ENCODE measurements at places on chromosomes 4 and X.

DNA sequence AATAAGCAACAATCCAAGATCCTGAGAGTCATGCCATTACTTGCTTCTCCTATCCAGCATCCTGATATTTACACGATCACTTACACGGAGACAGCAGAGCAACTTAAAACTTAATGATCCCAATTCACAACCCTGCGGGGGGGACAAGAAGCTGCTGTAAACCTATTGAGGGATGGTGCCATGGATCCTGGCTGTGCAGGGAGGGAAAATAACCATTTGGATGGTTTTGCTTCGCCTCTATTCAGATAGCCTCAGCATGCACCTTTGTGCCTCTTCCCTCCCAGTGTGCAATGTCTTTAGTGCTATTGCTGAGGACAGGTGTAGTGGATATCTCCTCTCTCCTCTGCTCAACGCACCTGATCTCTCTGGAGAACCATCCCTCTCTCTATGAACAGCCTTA lies 89.7 kb upstream of the PPARGC1A start:
- no peak for DNase-seq

- no peak for DNase-seq
These were observed 3.7 kb downstream of the GRIPAP1 start for GRCh38 chrX:48998391-48998790.

- no peak for DNase-seq
These were observed 14.5 kb upstream of the ETNPPL start for GRCh38 chr4:108777388-108777787.

- no peak for DNase-seq
These were observed 152.2 kb downstream of the MGST2 start for GRCh38 chr4:139817657-139818452.

DNA sequence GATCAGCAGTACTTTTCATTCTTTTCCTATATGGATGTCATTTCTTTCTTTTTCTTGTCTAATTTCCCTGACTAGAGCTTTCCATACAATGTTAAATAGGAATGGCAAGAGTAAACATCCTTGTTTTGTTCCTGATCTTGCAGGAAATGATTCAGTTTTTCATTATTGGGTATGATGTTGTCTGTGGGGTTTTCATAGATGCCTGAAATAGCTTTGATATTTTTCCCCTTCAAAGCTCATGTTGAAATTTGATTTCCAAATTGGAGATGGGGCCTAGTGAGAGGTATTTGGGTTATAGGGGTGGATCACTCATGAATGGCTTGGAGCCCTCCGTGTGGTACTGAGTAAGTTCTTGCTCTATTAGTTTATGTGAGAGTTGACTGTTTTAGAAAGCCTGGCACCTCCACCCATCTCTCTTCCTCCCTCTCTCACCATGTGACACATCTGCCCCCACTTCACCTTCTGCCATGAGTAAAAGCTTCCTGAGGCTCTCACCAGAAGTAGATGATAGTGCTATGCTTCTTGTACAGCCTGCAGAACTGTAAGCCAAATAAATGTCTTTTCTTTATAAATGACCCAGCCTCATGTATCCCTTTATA lies 22.3 kb upstream of the VSIG1 start:
- no peak for DNase-seq

GRCh38 chrX:118740276-118740889 lies 13.0 kb downstream of the IL13RA1 start:
- no peak for DNase-seq

DNA sequence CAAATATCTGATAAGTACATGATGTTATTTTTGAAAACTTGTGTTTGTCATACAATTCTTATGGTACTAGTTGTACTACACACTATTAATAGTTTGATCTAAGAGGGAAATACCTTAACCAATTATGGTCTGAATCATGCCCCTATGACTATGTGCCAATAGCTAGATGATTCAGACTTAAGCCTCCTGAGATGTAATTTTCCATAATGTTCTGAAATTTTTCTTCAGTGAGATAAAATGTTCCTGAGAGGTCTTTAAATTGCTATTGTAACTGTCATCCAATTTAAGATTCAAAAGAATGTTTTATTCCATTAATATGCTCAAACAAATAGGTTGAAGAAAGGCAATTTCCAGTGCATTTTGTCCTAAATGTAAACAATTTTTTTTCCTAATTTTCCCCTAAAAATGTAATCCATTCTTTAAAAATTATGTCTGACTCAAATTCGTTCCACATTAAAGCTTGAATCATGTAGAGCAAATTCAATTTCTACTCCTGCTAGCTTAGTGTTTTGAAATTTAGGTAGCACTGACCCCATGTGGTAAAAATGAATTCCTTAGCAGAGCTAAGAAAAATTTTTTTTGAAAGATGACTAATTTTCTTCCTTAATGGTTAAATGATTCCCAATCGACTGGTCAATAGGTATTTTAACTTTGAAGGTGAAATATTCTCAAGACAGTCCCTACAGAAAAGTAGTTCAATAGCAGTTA lies 49.1 kb downstream of the APOOL start:
- DNase-seq, result peak; percentile 45

DNA sequence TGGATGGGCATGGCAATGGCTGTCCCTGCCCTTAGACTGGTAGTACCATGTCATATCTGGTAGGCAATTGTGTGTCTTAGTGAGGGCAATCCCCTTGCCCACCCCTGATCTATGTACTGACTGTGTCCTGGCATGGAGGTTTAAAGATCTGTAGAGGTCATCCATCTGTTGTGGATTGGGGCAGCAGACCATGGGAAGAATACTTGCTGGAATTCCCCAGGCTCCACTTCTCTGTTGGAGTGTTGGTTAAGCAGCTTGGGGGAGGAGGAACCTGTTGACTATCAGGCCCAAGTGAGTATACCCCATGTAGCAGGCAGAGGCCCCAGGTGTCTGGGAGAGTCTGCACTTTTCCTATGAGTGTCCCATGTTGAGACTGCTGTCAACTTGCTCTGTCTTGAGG lies 246.7 kb upstream of the DIPK2B start:
- no peak for DNase-seq

DNA sequence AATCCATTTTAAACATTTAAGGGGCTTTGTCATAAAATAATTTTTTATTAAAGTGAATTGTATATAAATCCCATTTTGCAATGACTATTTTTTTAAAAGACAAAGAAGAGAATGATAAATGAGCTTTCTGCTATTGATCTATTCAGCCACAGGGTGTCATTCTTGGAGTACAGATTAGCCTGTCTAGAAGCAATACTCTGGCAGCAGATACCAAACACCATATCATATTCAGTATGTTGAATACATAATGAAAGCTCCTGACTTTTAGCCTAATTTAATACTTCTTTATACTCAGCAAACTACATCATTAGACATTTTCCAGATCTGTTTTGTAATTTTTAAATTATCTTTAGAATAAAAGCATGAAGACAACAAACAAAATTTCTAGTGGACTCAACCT lies 496.3 kb downstream of the PDGFC start:
- no peak for DNase-seq

GRCh38 chrX:152520653-152521052 lies 69.5 kb upstream of the GABRA3 start:
- no peak for DNase-seq

- no peak for DNase-seq
These were observed 103.9 kb upstream of the MAOA start for GRCh38 chrX:43552156-43552555.

- no peak for DNase-seq
These were observed 167.0 kb upstream of the GALNT7 start for GRCh38 chr4:173001571-173001970.

Data from BJ (cell line).